ENCODE measurements at places on chromosomes 5 and 9. TPM values are rescaled to one million over a fixed set of nuclear protein-coding genes. Genes with fewer than 3 reads are reported as not detected.

The PCDHB15 gene
- polyA plus RNA-seq: 12.3 TPM

The CTXN3 gene
- 10.8 TPM for polyA plus RNA-seq

The GRIA1 gene
- polyA plus RNA-seq: 48.3 TPM

DNA sequence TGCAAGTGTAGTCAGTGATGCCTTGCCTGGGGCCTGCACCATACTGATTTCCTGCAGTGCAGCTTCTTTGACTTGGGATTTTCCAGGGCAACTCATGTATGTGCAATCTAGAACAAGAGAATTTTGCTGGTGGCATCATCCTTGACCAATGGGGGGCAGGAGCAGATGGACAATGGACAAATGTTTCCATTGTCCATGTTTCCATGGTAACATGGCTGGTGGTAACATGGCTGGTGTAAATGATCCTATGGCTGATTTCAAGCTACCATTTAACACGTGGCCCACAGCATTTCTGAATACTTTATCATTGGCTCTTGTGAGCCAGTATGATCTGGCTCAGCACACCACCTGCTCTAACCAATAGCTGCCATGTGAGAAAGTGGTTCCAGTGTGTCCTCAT is 130.1 kb upstream of the OSMR start:
- no peak overlapping the region for H3K27ac ChIP-seq
- no peaks in the 10 kb centered on the region for H3K36me3 ChIP-seq
- peaks cover 7% of the 10 kb centered on the region for H3K4me1 ChIP-seq
- no peaks in the 10 kb centered on the region for H3K27me3 ChIP-seq
- DNase-seq: peak; percentile 45
- H3K4me3 ChIP-seq: no peak overlapping the region

- peaks cover 4% of the 10 kb centered on the region for H3K4me1 ChIP-seq
- no peak overlapping the region for H3K27ac ChIP-seq
- DNase-seq: no peak
- H3K27me3 ChIP-seq: no peaks in the 10 kb centered on the region
- H3K4me3 ChIP-seq: no peak overlapping the region
Measured at GRCh38 chr5:175783739-175784138, 87.6 kb upstream of the CPLX2 start.

DNA sequence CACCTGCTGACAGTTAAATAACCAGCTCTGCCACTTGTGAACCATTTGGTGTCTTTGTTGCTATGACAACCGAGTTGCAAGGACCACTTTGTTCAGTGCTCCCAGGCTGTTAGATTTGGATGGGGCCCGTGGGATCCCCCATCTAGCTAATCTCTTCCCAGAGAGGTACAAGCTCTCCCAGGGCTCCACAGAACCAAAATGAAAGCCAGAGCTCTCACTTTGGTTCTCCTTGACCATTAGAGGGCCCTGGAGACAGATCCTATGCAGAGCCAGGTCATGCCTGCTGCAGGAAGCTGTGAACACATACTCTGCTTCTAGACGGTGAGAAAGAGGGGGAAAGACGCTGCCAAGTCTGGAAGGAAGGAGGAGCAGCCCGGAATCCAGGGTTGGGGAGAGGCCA is 224.6 kb downstream of the GABBR2 start:
- no peaks in the 10 kb centered on the region for H3K36me3 ChIP-seq
